ENCODE measurements at places on chromosomes 4 and X.

DNA sequence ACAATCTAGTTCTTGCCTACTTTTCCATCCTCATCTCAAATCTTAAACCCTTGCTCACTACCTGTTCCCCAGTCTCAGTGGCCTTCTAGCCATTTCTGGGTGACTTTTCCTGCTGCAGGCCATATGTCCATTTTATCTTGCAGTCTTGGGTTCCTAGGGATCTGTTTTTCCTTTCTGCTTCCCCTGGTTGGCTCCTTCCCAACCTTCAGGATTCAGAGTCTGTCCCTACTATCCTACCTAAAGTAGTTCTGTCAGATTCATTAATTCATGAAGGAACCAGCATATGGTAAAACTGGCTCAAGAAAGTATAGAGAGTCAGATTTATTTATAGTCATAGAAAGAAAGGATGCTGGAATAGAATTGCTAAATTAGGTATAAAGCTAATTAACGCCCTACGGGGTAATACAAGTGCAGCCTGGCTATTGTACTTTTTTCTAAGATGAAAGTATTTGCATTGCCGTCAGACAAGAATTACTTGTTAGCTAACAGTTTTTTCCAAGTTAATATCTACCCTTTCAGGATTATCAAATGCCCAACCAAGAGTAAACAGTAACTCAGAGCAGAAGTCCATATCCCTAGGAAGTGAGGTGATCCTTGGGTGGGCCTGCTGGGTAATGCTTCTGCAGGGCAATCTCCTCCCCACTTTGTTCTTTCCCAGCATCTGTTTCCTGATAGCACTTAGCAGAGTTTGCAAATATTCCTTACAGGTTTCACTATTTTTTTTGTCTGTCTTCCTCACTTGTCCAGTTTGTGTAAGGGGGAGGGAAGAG, 63.6 kb downstream of the REPS2 start:
- DNase-seq = no peak

GRCh38 chrX:17820100-17820499, 41.0 kb downstream of the RAI2 start:
- DNase-seq = no peak

DNA sequence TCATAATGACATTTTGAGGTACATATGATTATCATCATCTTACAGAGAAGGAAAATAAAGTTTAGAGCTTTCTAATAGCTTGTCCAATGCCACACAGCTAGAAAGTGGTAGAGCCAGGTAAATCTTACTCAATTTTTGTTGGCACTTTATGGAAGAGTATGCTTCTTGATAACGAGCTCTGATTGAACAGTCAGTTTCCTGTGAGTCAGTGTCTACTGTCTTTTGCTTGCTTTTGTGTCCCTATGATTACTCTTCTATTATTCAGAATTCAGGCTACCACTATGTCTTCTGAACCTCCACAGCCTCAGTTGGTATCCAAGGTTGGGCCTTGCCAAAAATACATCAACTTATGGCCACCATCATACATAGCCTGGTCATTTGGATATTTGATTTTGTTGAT, 2.6 kb downstream of the FAAH2 start:
- DNase-seq = no peak

- no peak for DNase-seq
These were observed 13.6 kb downstream of the UVSSA start for GRCh38 chr4:1360423-1361283.

DNA sequence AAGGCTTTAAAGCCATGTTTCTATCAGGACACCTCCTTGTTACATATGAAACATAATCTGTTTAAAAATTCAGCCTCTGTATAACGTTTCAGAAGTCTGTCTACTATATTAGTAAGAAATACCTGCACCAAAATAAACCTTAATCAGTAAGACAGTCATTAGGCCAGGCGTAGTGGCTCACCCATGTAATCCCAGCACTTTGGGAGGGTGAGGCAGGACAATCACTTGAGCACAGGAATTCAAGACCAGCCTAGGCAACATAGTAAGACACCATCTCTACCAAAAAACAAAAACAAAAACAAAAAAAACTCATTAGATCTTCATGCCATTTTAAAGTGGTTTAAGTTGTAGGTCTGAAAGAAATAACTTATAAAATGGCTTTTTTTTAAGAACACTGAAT, 107.5 kb upstream of the STIM2 start:
- DNase-seq = no peak

GRCh38 chr4:21209860-21210259, 509.6 kb downstream of the PACRGL start:
- no peak for DNase-seq

GRCh38 chr4:89511776-89512175, 204.2 kb upstream of the GPRIN3 start:
- DNase-seq = no peak

GRCh38 chr4:63906660-63907183, 502.5 kb downstream of the TECRL start:
- no peak for DNase-seq

GRCh38 chr4:109411964-109412363, 21.7 kb upstream of the SEC24B start:
- no peak for DNase-seq

GRCh38 chrX:29666366-29666765, 549.0 kb upstream of the MAGEB2 start:
- no peak for DNase-seq

DNA sequence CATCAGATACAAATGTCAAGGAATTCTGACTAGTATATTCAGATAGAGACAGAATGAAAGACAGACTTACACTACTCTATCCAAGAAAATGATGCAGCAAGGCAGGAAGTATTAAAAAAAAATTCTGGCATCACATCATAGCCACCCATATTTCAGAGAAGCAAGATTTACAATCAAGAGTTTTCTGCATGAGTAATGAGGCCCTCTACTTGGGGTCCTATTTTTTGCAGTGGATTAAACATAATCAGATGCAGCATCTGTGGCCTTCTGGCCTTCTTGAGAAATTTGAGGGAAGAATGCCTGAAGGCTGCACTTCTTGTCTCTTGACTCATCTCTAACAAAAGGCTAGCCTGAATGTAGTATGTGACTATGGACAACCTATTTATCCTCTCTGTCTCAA, 48.2 kb upstream of the SLIT2 start:
- no peak for DNase-seq

DNA sequence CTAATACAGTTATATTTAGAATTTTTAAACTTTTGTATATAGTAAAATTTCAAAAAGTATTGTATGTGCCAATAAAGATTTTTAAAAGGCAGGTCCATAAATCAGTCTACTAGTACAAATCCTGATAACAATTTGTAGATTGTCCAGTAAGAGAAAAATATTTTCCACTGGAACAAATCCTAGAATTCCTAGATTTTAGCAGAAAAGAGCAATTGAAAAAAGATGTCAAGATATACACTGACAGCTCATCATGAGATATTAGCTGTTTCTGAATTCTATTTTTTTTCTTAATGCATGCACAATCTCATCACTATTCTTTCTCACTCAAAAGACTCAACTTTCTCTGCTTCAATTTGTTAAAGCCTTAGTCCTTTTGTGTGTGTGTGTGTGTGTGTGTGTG, 289.2 kb upstream of the MAD2L1 start:
- no peak for DNase-seq

DNA sequence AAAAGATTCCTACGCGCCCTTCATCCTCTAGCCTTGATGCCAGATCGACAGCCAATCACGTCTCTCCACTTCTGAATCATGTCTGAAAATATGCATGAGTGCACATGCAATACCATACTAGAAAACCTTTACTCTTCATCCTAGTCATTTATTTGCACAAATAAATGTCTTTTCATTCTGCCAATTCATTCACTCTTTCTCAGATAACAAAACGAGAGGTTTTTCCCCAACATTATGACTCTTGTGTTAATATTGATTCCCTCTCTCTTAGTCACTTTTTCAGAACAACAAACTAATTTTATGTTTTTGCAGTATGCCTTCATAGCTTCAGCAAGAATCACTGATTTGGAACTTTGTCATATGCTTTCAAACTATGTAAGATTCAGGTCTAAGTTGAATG, 549.4 kb upstream of the GALNT7 start:
- DNase-seq = no peak

DNA sequence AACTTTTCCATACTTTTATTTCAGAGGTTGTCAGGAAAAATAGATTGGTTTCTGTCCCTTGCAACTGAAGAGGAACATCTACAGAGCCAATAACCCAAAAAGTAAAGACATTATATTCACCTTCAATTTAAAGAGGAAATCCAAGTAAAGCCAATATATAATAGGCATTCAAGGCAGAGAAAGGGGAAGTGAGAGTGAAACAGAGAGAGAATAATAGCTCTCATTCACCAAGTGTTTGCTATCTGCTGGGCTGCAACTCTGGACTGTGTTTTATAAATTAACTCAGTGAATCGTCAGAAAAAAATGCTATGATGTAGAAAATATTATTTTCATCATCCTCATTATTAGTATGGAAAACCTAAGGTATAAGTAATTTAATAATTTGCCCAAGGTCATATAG, 448.5 kb downstream of the TRAM1L1 start:
- DNase-seq = no peak

DNA sequence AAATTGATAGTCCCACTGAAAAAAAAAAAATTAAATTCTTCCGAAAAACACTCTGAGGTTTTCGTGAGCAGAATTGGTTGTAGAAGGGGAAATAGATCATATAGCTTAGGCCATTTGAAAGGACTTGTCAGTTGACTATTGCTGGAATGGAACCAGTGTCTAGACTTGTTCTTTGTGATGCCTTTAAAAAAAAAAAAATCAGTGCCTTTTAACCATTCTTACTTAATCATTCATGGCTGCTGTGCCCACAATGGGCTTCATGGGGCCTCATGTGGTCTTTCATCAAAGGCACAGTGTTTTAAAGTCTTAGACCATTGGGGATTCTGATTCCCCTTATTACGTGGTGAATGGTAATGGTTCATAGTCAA, 139.3 kb downstream of the AFF1 start:
- DNase-seq = no peak

DNA sequence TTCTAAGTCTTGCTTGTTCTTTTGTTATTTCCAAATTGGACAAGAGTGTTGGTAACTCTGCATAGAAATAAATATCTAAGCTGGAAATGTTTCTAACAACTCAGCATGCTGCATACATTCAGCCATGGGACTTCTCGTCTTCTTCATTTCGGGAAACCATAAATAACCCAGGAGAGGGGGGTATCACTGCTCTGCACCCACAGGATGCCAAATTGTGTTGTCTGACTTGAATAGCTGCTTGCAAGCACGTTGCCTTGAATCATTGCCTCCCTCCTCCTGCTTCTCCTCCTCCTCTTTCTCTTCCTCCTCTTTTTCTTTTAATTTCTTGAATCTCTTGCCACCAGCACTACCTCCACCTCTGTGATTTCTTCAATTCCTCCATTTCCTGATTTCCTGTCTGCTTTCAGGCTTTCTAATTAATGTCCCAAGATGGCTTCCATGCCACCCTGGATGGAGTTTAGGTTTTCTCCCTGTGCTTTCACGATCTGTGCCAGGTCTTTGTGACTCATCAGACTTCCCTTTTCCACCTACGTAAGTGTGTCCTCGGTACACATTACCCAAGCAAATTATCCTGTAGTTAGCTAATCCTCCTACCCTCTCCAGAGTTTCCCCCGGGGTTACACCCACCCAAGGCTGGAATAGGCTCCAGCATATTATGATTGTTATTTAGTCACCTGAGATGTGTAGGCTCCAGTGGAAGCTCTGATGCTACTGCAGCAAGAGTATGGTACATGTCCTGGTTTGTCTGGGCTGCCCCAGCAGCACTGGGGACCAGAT, 122.6 kb upstream of the VCX3B start:
- DNase-seq = no peak

- DNase-seq = no peak
These were observed 736.1 kb upstream of the ADGRL3 start for GRCh38 chr4:60463857-60464502.

DNA sequence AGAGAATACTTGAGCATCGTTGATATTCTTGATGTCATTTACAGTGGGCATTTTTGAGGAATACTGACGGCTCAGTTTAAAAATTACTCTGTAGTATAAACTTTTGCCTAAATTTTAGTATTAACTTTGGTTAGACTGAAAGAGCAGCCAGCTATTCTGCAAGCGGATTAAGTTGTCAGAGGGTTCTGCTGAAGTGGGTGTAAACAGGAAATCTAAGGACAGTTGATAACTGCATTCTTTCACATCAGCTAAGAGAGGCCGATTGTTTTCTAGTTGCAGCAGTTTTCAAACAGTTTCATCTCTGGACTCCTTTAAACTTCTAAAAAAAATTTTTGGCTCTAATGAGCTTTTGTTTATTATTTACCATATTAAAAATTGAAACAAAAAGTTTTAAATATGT, 149.6 kb downstream of the RAPGEF2 start:
- DNase-seq = no peak

- no peak for DNase-seq
These were observed 35.6 kb upstream of the CDKN2AIP start for GRCh38 chr4:183408796-183409195.

DNA sequence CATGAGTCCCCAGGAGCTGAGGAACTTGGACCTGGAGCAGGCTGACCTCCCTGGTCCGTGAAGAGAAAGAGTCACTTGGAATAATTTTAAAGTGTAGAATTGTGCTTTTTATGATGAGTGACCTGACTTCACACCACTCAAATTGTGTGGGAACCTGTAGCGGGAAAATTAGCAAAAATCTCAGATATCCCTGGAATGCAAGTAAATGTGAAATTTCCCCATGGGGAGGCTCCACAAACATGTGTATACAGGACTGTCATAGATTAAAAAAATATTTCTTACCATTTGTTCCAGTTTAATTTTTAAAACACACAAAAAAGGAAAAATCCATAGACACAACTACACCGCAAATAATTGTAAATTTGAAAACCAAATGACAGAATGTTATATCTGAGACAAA, 1079.6 kb upstream of the PABPC4L start:
- DNase-seq = no peak

GRCh38 chr4:125365731-125366130, 51.0 kb downstream of the FAT4 start:
- DNase-seq = no peak

DNA sequence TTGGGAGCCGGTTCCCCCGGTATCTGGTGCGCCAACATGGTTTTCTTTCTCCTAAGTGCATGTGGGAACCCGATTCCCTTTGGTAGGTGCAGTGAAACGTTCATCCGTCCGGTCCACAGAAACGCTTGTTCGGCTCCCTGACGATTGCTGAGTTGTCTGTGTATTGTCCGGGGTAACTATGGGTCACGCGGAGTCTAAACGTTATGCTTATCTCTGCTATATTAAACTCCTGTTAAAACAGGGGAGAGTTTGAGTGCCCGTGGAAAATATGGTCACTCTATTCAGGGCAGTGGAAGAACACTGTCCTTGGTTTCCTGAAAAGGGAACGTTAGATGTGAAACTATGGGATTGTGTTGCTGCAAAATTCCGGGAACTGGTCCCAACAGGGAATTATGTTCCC, 32.4 kb upstream of the MGST2 start:
- DNase-seq = no peak

- DNase-seq = peak; percentile 99
These were observed at the start of gene PCGF3 for GRCh38 chr4:705278-706082. Gene PCGF3, plus strand, starts transcription at chr4:705832. Its CDS starts 27,849 bp downstream, at chr4:733681.

GRCh38 chr4:54233277-54233696, 4.2 kb downstream of the PDGFRA start:
- peak; percentile 79 for DNase-seq
